ENCODE measurements at places on chromosomes 4 and X.

- H3K27ac ChIP-seq = no peak overlapping the region
- DNase-seq = no peak
- H3K27me3 ChIP-seq = no peaks in the 10 kb centered on the region
- no peaks in the 10 kb centered on the region for H3K4me1 ChIP-seq
Observed at GRCh38 chr4:30341731-30342130, 378.4 kb upstream of the PCDH7 start.

DNA sequence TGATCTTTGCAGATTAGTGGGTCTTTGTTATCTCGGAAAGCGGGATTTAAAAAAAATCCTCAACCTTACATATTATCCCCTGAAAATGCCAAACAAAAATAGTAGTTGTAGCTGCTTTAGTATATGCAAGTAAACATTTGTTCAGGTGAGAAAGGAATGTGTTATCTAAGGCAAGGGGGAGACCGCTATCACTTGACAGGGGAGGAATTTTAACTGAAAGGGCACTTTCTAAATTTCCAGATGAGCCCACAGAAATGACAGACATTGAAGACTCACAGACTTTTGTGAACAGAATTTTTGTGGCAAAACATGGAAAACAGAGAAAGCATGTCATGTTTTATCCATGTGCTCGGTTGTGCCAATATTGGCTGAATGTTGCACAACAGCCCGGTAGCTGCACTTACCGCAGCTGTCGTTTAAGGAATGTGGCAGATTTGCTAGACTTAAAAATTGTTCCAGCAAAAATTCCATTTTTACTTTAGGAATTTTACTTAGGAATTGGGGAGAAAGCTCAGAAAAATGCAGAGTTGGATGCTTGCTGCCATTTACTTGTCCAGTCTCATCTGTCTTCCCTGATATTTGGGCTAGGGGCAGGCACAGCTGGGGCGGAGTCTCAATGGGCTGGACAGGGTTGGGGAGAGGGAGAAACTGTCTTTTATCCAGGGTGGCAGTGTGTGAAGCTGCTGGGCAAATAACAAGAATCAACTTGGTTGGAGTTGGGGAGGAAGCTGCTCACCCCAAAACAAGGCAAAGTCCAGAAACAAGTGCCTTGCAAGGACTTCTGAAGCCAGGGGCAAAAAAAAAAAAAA lies 94.6 kb upstream of the RPS6KA3 start:
- DNase-seq = peak; percentile 52
- peak overlapping the region; percentile 32 for H3K4me3 ChIP-seq
- peaks cover 5% of the 10 kb centered on the region for H3K4me1 ChIP-seq
- H3K27ac ChIP-seq = peak overlapping the region; percentile 87
- no peaks in the 10 kb centered on the region for H3K27me3 ChIP-seq

- no peak for DNase-seq
- no peak overlapping the region for H3K27ac ChIP-seq
- no peaks in the 10 kb centered on the region for H3K36me3 ChIP-seq
- H3K27me3 ChIP-seq = no peaks in the 10 kb centered on the region
Observed at GRCh38 chr4:182640932-182641331, 276.3 kb downstream of the DCTD start.

- H3K27me3 ChIP-seq = no peaks in the 10 kb centered on the region
- no peak overlapping the region for H3K4me3 ChIP-seq
- no peaks in the 10 kb centered on the region for H3K36me3 ChIP-seq
- no peak overlapping the region for H3K27ac ChIP-seq
- peaks cover 6% of the 10 kb centered on the region for H3K4me1 ChIP-seq
Observed at GRCh38 chr4:168781926-168782325, 228.1 kb downstream of the CBR4 start.

DNA sequence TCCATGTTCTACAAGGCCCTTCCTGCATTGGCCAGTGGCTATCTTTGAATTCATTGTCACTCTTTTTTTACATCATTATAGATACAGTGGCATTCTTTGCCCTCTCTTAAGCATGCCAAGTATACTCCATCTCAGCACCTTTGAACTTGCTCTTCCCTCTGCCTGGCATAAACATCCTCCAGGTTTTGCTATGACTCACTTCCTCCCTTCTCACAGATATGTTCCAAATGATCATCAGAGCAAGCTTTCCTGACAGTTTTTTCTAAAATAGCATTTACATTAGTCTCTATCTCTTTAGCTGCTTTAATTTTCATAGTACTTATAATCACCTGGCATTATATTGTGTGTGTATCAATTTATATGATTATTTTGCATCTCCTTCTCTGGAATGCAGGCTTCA lies 553.3 kb upstream of the MAGEB2 start:
- no peaks in the 10 kb centered on the region for H3K27me3 ChIP-seq
- no peak overlapping the region for H3K4me3 ChIP-seq
- peak; percentile 81 for DNase-seq
- H3K4me1 ChIP-seq = peaks cover 1% of the 10 kb centered on the region
- H3K36me3 ChIP-seq = no peaks in the 10 kb centered on the region

DNA sequence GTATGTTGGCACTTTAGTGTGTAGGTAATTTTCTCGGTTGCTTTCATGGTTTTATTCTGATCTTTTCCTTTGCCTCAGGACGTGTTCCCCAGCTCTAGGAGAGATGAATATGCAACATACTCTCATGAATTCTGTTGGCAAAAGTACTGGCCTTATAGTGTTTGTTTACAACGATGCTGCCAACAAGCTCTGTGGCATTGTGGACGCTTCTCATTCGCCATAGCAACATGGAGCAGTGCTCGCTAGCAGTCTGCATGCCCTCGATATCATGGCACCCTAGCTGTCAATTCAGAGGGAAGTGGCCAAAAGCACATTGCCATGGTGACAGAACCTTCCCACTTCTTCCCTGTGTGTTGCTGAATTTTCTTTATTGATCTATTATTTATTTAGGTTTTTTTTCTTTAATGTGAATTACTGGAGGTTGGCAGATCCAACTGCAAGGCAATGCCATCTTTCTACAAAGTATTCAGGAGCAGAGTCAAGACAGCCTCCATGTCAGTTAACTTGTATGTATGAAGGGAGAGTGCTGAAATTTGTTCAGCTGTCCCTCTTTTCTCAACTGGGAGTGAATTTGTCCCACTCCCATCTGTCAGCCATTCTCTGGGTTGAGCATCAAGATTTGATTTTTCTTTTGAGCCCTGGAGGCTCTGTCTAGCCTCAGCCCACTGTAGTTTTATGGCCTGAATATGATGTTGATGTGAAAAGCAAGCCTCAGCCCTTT lies 224.9 kb upstream of the VCX3A start:
- no peak overlapping the region for H3K4me3 ChIP-seq
- H3K4me1 ChIP-seq = no peaks in the 10 kb centered on the region
- H3K27ac ChIP-seq = no peak overlapping the region
- H3K27me3 ChIP-seq = no peaks in the 10 kb centered on the region
- no peak for DNase-seq
- H3K36me3 ChIP-seq = no peaks in the 10 kb centered on the region

DNA sequence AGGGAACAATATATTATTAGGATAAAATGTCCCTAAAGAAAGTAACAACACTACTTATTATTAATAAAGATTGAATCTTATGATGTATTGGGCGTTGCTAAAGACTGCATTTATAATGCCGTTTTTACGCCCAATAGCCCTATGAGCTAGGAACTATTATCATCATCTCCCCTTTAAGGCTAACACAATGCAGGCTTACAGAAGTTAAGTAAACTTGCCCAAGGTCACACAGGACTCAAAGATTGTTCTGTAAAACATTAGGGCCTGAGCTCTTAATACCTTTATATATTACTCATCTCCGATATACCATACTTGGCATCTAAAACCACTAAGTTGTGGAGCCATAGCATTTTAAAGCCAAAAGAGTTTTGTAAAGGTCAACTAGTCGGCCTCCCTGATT lies 149.5 kb downstream of the FAM13A start:
- peaks cover 6% of the 10 kb centered on the region for H3K36me3 ChIP-seq
- no peak overlapping the region for H3K4me3 ChIP-seq
- no peak for DNase-seq
- no peak overlapping the region for H3K27ac ChIP-seq
- no peaks in the 10 kb centered on the region for H3K27me3 ChIP-seq

- H3K27me3 ChIP-seq = no peaks in the 10 kb centered on the region
- H3K36me3 ChIP-seq = no peaks in the 10 kb centered on the region
- H3K4me1 ChIP-seq = no peaks in the 10 kb centered on the region
- no peak overlapping the region for H3K4me3 ChIP-seq
- peak; percentile 14 for DNase-seq
Observed at GRCh38 chr4:74724979-74725378, 69.3 kb downstream of the BTC start.

DNA sequence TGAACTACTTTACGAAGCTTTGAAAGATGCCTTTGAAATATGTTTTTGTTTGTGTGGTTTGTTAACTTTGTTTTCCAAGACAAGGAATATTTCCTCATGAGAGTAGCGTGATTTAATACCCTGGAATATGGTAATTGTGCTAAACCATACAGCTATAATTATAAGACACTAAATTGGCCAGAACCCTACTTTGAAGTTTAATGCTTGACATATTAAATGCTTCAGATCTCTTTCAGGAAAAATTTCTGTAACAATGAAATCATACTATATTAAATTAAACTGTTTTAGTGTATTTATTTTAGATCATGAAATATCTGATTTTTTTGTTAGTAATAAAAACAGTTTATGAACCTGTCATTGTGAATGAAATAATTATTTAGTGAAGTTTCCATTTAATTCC lies 63.5 kb downstream of the DCLK2 start:
- no peaks in the 10 kb centered on the region for H3K27me3 ChIP-seq
- H3K27ac ChIP-seq = no peak overlapping the region
- no peak overlapping the region for H3K4me3 ChIP-seq
- H3K36me3 ChIP-seq = no peaks in the 10 kb centered on the region

DNA sequence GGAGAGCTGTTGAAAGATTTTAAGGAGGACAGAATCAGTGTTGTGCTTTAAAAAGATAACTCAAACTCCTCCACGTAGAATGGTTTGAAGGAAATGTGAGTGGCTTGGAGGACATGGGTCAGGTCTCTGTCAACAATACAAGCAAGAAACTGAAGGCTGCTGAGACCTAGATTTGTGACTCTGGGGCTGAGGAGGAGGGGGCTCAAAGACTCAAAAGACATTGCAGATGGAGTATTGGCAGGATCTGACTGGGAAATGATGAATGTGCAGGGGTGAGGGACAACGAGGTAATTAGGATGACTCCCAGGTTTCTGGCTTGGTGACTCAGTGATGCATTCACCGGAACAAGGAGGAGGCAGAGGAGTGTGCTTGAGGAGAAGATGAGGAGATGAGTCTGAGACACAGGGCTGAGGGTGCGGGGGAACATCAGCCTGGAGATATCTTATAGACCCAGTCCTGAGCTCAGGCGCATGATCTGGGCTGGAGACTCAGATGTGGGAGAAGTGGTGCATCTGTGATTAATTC lies 3.3 kb upstream of the RPS4X start:
- H3K27ac ChIP-seq = no peak overlapping the region
- no peaks in the 10 kb centered on the region for H3K4me1 ChIP-seq
- H3K27me3 ChIP-seq = peaks cover 25% of the 10 kb centered on the region
- H3K4me3 ChIP-seq = no peak overlapping the region

- H3K27ac ChIP-seq = no peak within 1 kb of the TSS
- no peak for DNase-seq
- no peaks in the 10 kb centered on the region for H3K27me3 ChIP-seq
- no peaks in the 10 kb centered on the region for H3K4me1 ChIP-seq
Observed at GRCh38 chr4:69930768-69931167, at the start of gene CSN1S1. CSN1S1 (plus strand) TSS chr4:69931068; CDS start chr4:69932556, 1,488 bp downstream.

DNA sequence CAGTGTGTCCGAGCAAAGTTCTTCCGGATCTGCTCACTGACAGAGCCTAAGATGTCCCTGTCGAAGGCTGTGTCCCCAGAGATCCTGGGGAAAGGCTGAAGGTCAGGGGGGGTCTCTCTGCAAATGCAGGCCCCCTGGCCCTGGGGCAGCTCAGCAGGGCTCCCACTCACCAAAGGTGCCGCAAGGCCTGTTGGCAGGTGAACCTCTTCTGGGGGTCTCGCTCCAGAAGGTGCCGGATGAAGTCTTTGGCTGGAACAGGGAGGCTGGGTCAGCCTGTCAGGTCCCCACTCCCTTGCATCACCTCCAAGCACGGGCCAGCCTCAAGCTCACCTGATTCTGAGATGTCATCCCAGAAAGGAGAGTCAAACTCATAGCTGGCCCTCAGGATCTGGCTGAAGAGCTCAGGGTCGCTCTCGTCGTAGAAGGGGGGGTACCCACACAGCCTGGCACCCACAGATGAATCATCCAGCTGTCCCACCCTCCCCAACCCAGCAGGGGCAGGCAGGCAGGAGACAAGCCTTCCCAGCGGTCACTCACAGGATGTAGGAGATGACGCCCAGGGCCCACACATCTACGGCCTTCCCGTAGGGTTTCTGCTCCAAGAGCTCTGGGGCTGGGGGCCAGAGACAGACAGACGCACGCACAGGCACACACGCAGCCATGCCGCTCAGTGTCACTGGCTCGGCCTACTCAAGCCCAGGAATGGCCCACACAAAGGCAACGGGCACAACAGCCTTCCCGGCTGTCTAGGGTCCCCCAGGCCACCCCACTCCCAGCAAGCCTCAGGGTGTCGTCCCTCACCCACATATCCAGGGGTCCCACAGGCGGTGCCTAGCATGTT lies 2.6 kb downstream of the PNCK start:
- no peak overlapping the region for H3K4me3 ChIP-seq
- H3K36me3 ChIP-seq = no peaks in the 10 kb centered on the region
- peaks cover 5% of the 10 kb centered on the region for H3K4me1 ChIP-seq
- DNase-seq = no peak
- H3K27me3 ChIP-seq = peaks cover 66% of the 10 kb centered on the region
- H3K27ac ChIP-seq = no peak overlapping the region

DNA sequence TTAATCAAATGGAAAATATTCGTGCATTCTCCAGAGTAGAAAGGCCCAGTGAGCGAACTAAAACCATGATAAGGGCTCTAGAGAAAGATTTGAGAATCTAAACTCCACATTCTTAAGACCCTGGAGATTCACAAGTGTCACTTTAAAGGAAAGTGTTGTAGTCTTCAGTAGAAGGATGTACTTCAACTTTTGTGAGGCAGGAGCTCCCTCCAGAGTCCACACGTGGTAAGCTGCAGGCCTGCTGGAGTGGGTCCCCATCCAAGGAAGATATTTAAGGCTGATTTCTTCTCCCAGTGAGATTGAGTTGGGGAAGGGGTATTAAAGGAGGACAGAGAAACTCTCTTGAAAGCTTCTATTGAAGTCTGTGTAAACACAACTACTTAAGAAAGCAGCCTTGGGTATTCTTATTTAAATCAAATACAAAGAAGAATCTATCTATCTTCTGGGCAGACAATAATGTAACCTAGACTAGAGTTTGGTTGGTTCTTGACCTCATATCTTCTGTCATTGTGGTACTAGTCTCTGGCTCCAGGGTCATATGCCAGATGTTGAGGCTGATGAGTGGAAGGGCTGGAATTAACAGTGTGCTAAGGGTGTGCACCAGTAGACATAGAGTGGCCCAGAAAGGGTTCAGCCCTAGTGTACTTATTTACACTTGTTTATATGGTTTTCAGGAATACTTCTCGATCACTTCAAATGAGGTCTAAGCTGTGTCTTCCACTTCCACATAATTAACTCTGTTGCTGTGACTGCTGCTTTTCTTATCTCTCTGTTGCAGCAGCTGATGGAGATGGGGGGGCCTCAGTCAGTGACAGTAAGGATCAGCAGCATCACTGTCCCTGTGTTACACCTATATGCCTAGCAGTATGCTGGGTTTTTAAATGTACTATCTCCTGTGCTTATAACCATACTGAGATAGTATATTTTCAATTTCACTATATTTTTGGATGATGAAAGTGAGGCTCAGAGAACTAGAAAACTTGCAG lies 76.1 kb downstream of the HMGB2 start:
- H3K36me3 ChIP-seq = peaks cover 3% of the 10 kb centered on the region
- DNase-seq = peak; percentile 71
- H3K27me3 ChIP-seq = no peaks in the 10 kb centered on the region
- no peak overlapping the region for H3K4me3 ChIP-seq

Data from mesenchymal stem cell (in vitro differentiated cells and primary cell).